ENCODE measurements at places on chromosomes 11 and 22. TPM values are rescaled to one million over a fixed set of nuclear protein-coding genes. Genes with fewer than 3 reads are reported as not detected.

DCHS1 gene
- total RNA-seq, result 0.17 TPM

DNA sequence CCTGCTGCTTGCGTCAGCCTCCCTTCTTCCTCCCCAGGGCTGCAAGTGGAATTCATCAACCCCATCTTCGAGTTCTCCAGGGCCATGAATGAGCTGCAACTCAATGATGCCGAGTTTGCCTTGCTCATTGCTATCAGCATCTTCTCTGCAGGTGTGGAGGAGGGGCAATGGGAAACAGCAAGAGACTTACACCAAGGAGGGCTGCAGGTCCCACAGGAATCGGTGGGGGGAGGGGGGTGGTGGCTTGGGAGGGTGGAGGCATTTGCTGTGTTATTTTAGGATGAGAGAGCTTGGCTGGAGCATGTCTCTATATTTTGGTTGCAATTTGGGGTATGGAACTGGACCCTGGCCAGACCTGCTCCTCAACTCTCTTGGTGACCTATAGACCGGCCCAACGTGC, 2.1 kb upstream of the MADD start:
- no peak for DNase-seq

GRCh38 chr22:36301384-36301828, 48.5 kb downstream of the APOL1 start:
- peak; percentile 74 for DNase-seq

DNA sequence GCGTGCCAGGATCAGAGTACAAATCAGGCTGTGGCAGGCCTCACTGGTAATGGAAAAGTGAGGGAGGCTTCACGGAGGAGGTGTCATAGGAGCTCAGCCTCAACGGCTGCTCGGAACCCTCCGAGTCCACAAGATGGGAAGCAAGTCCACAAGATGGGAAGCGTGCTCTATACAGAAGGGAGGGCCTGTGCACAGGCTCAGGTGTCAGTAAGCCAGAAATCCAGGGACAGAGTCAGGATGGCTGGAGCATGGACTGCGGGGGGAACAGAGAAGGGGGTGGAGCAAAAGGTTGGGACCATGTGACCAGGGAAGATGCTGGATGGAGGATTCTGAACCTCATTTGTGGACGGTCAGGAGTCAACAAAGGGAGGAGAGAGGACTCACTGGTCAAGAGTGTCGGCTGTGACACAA, 3.4 kb upstream of the DPP3 start:
- no peak for DNase-seq

GRCh38 chr11:114102993-114103896, 43.7 kb downstream of the ZBTB16 start:
- no peak for DNase-seq

DNA sequence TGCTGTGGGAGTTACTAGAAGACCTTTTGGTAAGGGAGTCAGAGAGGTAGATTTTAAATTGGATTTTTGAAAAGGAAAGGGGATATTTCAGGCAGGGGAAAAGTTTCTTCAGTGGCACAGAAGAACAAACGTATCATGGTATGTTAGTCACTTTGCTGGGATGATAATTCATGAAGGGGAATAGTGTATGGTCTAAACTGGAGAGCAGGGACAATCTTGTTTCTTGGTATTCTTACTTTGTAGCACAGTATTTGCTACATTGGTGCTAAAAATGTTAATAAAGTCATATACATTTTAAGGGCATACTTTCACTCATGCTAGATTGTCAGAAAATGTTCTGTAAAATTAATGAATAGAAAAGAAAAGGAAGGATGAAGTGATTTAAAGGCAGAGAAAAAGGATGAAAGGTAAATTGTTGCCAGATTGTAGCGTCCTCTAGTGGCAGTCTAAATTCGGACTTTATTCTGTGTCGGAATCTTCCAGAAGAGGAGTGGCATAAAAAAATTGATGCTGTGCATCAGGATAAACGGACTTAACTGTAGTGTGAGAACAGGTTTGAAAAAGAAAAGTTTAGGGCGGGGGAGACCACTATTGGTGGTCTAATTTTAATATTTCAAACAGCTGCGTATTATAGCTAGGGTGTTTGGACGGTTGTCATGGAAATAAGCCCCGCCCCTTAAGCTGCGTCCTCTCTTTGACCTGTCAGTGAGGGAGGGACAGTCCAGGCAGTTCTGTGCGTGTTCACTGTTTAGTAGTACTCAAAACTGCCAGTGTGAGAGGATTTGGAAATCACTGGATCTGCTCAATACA, at the start of gene BCO2:
Gene BCO2, plus strand, starts transcription at position 724 of the 810 bp plus-strand sequence. CDS start 90 bp downstream, outside the sequence.
- DNase-seq, result peak; percentile 18

GRCh38 chr22:25377699-25378098, 158.3 kb downstream of the CRYBB2 start:
- DNase-seq, result no peak

DNA sequence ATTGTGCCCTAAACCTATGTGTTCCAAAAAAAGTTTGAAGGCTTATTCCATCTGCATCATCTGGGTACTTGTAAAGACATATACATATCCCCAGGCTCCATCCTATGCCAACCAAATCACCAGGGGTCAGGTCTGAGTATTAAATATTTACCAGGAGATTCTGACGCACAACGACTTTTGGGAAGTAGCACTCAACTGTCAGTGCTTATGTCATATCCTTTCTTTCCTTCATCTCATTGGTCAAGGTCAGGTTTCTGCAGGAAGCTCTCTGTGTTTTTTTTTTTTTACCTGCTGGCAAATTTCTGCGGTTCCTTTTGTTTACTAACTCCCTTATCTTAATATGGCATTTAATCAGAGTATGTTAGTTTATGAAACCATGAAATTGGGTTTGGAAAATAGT, 22.5 kb upstream of the CYP2R1 start:
- no peak for DNase-seq

- no peak for DNase-seq
These were observed 775.2 kb downstream of the CNTN5 start for GRCh38 chr11:99795999-99796398.

DNA sequence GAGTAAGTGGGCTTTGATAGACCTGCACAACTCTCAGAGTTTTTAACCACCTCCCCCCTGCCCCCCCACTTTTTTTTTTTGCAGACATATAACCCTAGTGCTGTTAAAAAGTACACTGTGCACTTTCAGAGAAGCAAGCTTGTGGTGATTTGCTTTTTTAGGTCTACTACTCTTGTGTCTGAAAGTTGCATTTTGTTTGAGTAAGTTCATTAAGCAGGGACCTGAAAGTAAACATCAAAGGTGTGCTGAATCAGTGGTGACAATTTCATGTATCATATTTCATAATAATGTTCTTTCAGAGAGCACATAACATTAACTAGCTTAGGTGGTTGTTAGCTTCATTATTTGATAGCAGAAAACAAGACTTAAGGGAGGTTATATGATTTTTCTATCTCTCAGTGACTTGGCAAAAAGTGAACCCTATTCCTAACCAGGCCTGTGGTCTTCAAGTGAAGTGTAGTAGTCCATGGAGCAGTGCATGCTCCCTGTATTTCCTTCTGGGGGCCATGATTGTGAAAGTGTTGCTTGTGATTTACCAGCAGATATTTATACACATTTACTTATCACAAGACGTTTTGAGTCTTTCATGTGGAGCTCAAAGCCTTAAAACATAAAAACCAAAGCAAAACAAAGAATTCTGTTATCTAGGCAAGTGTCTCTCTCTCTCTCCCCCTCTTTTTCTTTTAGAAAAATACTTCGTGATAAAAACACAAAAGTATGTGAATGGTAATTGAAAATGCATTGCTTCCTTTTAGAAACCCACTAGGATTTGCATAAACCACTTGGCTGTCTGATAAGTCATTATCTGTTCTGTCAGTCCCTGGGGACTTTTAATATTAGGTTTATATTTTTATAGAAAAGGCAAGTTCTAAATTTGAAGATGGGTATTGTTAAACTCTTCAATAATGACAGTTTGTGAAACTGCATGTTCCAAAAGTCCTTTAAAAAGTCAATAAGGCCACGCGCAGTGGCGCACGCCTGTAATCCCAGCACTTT, 7.5 kb upstream of the RAG2 start:
- no peak for DNase-seq

DNA sequence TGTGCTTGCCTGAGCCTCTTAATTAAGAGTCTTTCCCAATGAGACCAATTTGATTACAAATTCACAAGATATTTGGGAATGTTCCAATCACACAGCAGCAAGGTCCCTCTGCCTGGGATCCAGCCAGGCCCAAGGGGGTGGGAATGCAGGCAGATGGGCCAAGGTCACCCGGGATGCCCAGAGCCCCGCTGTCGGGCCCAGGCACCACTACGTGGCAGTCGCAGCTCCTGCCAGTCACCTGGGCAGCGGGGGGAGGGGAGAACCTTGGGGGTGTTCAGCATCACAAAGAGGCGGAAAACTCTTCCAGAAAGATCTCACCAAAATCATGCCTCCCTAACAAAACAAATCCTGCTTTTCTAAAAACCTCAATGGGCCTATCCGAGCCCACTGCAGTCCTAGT, 30.9 kb downstream of the PPM1F start:
- no peak for DNase-seq
